ENCODE measurements at places on chromosomes 12 and 14. TPM values are rescaled to one million over a fixed set of nuclear protein-coding genes. Genes with fewer than 3 reads are reported as not detected.

Gene OTOGL
- 0.36 TPM for total RNA-seq

Gene TMTC2
- 2.1 TPM for total RNA-seq

Gene CHPT1
- 32.7 TPM for total RNA-seq

Gene CBLN3
- total RNA-seq: 3.5 TPM

Gene VRTN
- not detected for total RNA-seq

Gene SLC35E3
- total RNA-seq: 5.8 TPM

Gene EML5
- under 0.01 TPM for total RNA-seq

Gene GPR132
- total RNA-seq: under 0.01 TPM

Gene OTX2
- total RNA-seq: not detected

Gene GLI1
- total RNA-seq: 0.29 TPM

Gene PLEKHG7
- total RNA-seq: not detected

GRCh38 chr12:82069931-82070514 is 288.2 kb downstream of the CCDC59 start:
- no peak overlapping the region for H3K4me3 ChIP-seq
- no peaks in the 10 kb centered on the region for H3K36me3 ChIP-seq
- H3K27me3 ChIP-seq: no peaks in the 10 kb centered on the region
- H3K4me1 ChIP-seq: no peaks in the 10 kb centered on the region
- no peak for DNase-seq
- no peak overlapping the region for H3K27ac ChIP-seq

GRCh38 chr12:116818341-116818856 is 62.8 kb downstream of the HRK start:
- peak overlapping the region; percentile 92 for H3K27ac ChIP-seq
- no peak for DNase-seq
- peaks cover 10% of the 10 kb centered on the region for H3K4me1 ChIP-seq

- peaks cover 12% of the 10 kb centered on the region for H3K27me3 ChIP-seq
- no peak for DNase-seq
- no peak overlapping the region for H3K4me3 ChIP-seq
- no peaks in the 10 kb centered on the region for H3K4me1 ChIP-seq
- H3K36me3 ChIP-seq: no peaks in the 10 kb centered on the region
Measured at GRCh38 chr14:76413962-76414600, 38.1 kb downstream of the ESRRB start.

DNA sequence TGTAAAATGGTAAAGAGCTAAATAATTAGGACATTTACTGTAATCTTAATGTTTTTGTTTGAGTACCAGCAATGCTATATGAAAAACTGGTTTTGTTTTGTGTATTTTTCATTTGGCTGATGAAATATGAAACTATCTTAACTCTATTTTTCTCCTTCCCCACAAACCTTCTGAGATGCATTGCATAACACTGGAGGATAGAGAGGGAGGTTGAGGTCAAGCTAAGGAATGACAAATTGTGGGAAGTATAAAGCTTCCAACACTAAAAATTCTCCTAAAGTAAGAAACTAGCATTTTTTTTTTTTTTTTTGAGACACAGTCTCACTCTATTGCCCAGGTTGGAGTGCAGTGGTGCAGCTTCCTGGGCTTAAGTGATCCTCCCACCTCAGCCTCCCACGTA is 31.5 kb upstream of the SRP54 start:
- H3K27ac ChIP-seq: no peak overlapping the region
- H3K36me3 ChIP-seq: no peaks in the 10 kb centered on the region
- peaks cover 5% of the 10 kb centered on the region for H3K4me1 ChIP-seq
- peak; percentile 80 for DNase-seq
- H3K27me3 ChIP-seq: no peaks in the 10 kb centered on the region
- no peak overlapping the region for H3K4me3 ChIP-seq

- no peak for DNase-seq
- no peaks in the 10 kb centered on the region for H3K27me3 ChIP-seq
- peaks cover 88% of the 10 kb centered on the region for H3K36me3 ChIP-seq
Measured at GRCh38 chr12:132741620-132742019, 20.0 kb downstream of the ANKLE2 start.

DNA sequence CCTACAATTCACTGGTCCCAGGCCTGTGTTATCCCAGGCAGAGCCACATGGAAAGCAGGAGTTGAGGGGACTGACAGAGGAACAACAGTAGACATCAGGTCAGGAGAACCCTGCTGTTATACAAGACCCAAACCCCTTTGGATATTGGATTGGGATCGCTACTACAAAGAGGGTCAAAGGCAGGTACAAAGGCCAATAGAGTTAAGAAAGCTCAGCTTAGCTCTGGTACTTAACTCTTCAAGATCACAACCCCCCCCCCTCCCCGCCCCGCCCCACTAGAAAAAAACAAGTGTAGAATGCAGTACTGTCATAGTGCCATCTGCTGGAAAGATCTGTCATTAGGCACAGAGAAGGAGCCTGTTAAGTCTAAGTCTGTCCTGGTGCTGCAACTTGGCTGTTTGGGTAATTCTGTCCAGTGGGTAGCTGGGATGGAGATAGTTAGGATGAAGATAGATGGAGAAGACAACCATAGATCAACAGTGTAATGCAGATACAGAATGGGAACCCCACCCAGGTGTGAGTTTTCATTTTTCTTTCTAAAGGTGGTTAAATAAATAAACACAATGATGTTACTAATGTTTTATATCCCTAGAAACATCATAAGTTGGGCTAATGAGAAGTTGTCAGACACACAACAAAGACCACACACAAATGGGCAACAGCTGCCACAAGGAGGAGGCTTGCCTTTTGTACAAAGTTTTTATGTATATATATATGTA is 17.2 kb downstream of the REM2 start:
- H3K27me3 ChIP-seq: no peaks in the 10 kb centered on the region
- DNase-seq: peak; percentile 84
- peaks cover 45% of the 10 kb centered on the region for H3K36me3 ChIP-seq
- H3K27ac ChIP-seq: peak overlapping the region; percentile 53
- H3K4me3 ChIP-seq: no peak overlapping the region

GRCh38 chr12:11894890-11895289 is 175.8 kb upstream of the BCL2L14 start:
- no peaks in the 10 kb centered on the region for H3K4me1 ChIP-seq
- no peak for DNase-seq
- H3K27ac ChIP-seq: no peak overlapping the region
- H3K27me3 ChIP-seq: no peaks in the 10 kb centered on the region

DNA sequence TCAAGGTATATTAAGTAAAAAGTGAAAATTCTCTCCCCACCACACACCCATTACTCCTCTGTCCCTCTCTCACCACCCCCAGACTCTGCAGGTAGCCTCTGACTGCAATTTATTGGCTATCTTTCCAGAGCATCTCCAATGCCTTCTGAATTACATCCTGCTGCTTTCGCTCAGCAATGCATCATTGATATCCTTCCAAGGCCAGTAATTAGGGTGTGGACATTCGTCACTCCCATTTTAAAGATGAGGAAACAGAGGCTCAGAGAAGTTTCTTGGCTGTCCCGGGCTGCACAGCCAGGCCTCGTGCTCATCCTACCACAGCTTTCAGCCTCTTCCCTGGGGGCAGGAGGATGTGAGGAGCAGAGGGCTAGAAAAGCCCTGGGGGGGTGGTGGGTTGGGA is 23.6 kb upstream of the PGF start:
- no peak overlapping the region for H3K4me3 ChIP-seq
- no peaks in the 10 kb centered on the region for H3K27me3 ChIP-seq
- no peaks in the 10 kb centered on the region for H3K36me3 ChIP-seq
- no peak overlapping the region for H3K27ac ChIP-seq

Measured in osteoblast (primary cell).